PC-9 (cell line): ENCODE measurements at places on chromosomes 13 and 19. TPM values are rescaled to one million over a fixed set of nuclear protein-coding genes. Genes with fewer than 3 reads are reported as not detected.

DNA sequence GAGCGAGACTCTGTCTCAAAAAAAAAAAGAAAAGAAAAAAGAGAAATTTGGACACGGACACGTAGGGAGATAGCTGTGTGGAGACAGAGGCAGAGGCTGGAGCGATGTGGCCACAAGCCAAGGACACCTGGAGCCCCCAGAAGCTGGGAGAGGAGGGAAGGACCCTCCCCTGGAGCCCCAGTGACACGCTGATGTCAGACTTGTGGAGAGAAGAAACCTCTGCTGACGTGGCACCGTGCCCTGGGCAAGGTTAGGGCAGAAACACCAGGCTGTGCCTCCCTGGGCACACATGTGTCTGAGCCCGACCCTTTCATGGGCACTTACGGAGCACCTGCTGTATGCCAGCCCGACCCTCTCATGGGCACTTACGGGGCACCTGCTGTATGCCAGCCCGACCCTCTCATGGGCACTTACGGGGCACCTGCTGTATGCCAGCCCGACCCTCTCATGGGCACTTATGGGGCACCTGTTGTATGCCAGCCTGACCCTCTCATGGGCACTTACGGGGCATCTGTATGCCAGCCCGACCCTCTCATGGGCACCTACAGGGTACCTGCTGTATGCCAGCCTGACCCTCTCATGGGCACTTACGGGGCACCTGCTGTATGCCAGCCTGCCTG lies 17.8 kb downstream of the ARID3A start:
- DNase-seq = no peak

- DNase-seq = no peak
Observed at GRCh38 chr13:25380082-25380481, 8.3 kb downstream of the ATP8A2 start.

DNA sequence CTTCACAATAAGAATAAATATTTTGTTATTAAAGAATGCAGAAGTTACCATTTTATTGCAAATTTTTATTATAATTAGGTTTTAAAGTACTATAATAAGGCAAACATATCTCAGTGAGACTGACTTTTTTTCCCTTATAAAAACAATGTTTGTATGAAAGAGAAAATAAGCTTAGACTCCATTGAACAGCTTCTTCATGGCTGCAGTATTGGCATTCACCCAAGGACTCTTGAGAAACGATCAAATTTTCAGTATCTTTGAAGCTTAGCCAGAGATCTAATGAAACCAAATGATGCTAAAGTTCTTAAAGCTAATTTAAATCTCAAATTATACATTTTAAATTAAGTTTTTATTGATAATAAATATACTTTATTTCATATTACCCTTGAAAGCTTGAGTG lies 128.3 kb downstream of the GGACT start:
- DNase-seq = no peak

- no peak for DNase-seq
Observed at GRCh38 chr19:48617146-48617937, 1.6 kb downstream of the RPL18 start.

- DNase-seq = no peak
Observed at GRCh38 chr19:4294389-4294788, 7.8 kb downstream of the TMIGD2 start.

DNA sequence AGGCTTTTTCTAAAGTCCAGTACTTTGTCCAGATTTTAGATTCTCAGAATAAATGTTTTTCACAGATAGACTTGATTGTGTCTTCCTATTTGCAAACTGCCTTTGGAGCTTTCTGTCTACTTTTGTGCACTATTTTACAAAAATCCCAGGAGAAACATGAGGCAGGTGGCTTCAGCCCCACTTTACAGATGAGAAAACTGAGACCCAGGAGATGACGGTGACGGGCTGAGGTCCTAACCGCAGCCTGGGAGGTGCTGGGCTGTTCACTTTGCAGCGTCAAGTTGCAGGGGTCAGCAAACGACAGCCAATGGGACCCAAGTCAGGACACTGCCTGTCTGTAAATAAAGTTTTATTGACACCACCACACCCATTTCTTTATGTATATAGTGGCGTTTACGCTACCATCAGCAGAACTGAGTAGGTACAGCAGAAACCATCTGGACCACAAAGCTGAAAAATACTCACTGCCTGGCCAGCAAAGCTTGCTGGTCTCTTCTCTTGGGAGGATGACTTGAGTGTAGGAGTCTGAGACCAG lies 6.8 kb upstream of the KDM4B start:
- DNase-seq = no peak

GRCh38 chr19:44303320-44303719 lies 1.5 kb downstream of the ZNF235 start:
- DNase-seq = no peak

DNA sequence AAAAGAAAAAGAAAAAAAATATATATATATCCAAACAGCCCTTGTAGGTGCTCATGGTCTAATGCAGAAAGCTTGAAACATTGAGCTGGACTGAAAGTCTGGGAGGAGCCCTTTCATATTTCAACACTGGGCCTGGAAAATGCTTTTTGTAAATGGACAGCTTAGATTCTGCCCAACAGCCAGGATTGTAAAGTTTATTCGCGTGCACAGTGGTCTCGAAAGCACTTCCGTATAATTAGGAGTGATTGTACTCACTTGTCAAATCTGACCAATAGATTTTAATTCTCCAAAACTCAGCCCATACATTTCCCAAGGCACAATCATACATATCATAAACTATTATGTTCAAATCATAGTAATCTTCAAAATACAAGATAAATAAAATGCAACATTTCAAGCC lies 260.1 kb downstream of the COL4A1 start:
- no peak for DNase-seq

DNA sequence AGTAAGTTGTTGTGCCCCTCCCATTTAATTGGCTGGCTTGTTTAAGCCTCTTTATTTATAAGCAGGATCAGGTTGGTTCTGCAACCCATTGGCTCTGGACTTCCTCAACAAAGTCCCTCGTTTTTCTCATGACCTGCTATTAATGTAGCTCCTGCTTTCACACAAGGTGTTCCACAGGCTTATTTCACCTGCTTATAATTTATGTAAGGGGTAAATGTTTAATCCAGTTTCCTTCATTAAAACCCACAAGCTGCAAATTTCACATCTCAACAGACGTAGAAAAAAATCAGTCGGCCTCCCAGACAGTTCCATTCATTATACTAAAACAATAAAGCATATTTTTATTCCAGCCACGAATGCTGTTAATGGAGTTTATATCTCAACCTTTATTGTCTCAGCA lies 86.1 kb downstream of the TBC1D4 start:
- no peak for DNase-seq

The MTIF3 gene
- total RNA-seq = 22.9 and 28.3 TPM in 2 replicates

The TMIGD2 gene
- not detected in 2 replicates for total RNA-seq

The MYH14 gene
- total RNA-seq = 115 and 169 TPM in 2 replicates

The UQCRFS1 gene
- total RNA-seq = 32.5 and 35.2 TPM in 2 replicates

The EBPL gene
- total RNA-seq = 77.0 and 100 TPM in 2 replicates

The ATP4A gene
- not detected in 2 replicates for total RNA-seq
